ENCODE measurements at places on chromosomes 1 and 21.

GRCh38 chr1:39955547-39956539, 898 bp downstream of the MFSD2A start:
- DNase-seq, result no peak

DNA sequence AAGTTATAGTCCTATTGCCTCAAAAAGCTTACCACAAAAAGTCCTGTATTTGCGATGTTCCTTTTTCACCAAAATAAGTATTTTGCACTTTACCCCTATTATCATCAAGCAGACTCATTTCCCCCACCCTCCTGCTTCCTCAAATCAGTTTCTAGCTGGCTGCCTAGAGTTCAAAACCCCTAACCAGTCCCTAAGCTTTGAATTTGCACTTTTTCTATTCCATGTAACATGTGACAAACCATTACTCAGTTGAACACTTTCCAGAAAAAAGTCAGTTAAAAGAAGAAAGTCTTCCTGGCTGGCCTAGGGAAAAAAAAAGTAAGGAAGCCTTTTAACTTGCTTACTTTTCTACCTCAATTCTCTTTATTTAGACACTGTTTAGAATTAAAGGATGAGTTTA, 8.2 kb downstream of the CEP170 start:
- no peak for DNase-seq

DNA sequence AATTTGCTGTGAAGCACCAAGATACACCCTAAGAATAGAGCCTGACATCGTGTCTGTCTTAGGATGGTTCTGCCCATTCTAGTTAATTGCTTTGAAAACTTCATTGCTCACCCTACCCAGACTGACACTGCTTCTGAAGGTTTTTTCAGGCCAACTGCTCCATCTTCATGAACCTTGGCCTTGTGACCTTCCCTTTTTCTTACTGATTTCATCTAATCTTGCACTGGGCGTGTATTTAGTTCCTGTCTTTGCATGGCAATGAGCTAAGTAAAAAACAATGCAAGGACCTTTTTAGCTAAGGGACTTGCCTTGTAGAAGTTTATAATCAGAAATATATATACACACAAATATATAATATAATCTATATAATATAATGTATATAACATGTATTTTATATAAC, 108.0 kb downstream of the PBX1 start:
- no peak for DNase-seq

- DNase-seq, result no peak
These were observed 239.4 kb upstream of the ST6GALNAC5 start for GRCh38 chr1:76627901-76628300.

DNA sequence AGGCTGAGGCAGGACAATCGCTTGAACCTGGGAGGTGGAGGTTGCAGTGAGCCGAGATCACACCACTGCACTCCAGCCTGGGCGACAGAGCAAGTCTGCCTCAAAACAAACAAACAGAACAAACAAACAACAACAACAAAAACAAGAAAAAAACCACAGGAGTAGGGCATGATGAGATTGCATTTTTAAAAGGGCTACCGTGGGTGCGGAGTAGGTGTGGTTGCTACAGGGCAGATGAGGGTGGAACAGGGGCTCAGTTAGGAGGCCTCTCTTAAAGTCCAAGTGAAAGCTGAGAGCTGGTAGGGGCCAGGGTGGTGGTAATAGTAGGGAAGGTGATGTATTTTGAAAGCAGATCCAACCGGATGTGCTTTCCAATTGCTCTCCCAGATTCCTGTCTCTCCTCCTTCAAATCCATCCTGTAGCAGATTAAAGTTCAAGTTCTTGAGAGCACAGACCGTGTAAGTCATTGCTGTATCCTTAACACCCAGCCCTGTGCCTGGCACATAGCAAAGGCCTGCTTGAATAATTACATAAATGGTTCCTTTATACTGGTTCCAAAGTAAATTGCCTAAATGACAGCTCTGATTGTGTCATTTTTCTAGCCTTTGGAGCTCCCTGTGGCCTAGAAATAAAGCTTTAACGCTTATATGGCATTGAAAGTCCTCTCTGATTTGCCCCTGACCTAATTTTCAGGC, 4.2 kb upstream of the LINGO4 start:
- no peak for DNase-seq

DNA sequence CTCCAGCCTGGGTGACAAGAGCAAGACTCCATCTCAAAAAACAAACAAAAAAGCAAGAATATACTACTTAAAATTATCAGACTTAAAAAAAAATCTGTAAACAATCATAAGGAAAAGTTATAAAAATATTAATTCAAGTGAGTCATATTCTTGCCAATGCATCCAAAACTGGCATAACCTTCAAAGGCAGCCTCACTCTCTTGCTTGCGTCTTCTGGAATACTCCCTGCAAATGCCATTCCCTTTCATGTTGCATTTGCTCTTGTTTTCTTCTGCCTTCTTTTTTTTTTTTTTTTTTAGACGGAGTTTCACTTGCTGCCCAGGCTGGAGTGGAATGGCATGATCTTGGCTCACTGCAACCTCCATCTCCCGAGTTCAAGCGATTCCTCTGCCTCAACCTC, 32.2 kb upstream of the ZBTB8A start:
- no peak for DNase-seq

GRCh38 chr1:91091812-91092211, 70.0 kb upstream of the ZNF644 start:
- no peak for DNase-seq

DNA sequence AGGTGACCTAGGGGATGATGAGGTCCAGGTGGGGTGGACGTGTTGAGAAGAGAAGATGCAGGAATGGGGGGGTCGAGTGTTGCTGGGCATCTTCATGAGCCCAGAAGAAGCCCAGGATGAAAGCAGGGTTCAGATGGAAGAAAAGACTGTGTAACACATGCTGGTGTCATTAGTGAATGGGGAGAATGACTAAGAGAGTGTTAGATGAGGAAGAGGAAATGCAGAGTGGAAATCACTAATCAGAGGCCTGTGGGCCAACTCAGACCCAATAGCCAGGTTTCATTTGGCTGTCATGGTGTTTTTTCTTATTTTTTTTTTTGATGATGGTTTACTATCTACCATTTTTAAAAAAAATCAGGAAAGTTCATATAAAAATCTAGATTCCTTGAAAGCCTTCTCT, 180.8 kb upstream of the CAMK1G start:
- DNase-seq, result no peak

GRCh38 chr1:185536165-185536920, 197.8 kb upstream of the HMCN1 start:
- no peak for DNase-seq

DNA sequence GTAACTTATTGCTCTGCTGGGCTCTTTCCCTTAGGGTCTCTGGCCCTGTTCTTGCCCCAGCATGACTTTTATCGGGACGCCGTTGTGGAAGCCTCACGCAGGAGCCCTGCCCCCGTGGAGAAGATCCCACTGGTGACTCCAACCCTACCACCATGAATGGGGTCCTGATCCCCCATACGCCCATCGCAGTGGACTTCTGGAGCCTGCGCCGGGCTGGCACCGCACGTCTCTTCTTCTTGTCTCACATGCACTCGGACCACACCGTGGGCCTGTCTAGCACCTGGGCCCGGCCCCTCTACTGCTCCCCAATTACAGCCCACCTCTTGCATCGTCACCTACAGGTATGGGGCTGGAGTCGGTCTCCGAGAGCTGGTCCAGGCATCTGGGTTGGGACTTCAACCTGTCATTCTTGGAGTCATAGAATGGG, 322 bp downstream of the DCLRE1B start:
- no peak for DNase-seq

DNA sequence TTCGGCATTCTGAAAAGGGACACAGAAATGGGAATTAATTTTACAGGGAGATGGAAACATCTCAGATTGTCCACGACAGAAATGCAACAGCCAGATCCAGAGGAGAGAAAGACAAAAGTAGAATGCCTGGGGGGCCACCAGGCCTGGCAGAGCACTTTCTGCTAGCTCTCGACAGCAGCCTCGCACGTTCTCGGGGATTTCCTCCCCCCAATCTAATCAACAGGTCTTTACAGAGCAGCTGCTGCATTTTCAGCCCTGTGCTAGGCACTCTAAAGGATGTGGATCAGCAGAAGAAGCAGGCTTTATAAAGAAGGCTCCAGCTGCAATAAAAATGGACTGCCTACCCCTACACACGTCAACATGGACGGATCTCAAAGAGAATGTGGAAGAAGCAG, 10.6 kb downstream of the CSRP1 start:
- no peak for DNase-seq

DNA sequence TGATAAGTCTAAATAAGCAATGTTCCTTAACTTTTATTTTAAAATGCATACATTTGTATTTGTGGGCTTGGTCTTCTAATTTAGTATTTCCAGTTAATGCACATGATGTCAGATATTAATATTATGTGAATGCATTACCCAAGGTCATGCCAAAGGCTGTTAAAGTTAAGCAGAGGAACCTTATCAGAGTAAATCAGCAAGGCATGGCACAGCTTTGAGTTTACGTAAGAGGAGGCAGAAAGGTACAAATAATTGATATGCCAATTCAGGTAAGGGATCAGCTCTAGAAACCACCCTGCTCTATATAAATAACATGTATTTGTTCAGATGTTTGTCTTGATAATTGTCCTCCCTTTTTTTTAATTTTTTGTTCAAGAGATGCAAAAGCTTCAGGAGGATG, 64.5 kb upstream of the CHRM3 start:
- no peak for DNase-seq

DNA sequence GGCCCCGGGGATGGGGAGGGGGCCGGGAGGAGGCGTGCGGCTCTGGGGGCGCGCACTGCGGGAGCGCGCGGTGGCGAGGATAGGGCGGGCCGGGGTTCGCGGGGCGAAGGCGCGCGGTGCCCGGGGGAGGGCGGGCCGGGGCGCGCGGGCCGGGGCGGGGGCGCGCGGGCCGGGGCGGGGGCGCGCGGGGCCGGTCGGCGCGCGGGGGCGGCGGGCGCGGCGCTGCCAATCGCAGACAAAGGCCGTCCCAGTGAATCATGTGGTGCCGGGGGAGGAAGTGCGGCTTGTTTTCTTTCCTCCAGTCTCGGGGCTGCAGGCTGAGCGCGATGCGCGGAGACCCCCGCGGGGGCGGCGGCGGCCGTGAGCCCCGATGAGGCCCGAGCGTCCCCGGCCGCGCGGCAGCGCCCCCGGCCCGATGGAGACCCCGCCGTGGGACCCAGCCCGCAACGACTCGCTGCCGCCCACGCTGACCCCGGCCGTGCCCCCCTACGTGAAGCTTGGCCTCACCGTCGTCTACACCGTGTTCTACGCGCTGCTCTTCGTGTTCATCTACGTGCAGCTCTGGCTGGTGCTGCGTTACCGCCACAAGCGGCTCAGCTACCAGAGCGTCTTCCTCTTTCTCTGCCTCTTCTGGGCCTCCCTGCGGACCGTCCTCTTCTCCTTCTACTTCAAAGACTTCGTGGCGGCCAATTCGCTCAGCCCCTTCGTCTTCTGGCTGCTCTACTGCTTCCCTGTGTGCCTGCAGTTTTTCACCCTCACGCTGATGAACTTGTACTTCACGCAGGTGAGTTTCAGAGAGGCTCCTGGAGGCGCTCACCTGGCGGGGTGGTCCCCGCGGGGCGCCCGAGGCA, at the start of gene GPR137B:
Gene GPR137B, plus strand, starts transcription at position 287 of the 851 bp plus-strand sequence. Its CDS starts 84 bp downstream, at position 371.
- no peak for DNase-seq

DNA sequence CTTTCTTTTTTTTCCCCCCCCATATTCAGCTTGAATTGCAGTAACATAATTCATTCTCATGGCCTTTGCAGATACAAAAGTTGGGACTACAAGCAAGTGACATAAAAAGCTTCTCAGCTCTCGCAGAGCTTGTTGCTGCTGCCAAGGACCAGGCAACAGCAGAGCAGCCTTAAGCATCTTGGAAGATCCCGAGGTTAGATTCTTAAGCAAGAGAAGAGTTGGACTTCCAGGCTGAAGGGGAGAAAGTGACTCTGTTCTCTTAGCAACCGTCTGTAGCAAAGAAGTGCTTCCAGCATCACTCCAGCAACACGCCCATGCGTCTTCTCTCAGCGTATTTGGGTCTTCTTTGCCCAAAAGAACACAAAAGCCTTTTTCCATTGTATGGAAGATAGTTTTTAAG, 20.7 kb downstream of the AGT start:
- DNase-seq, result no peak

- DNase-seq, result no peak
These were observed 37.9 kb downstream of the PIGM start for GRCh38 chr1:159993911-159994310.

DNA sequence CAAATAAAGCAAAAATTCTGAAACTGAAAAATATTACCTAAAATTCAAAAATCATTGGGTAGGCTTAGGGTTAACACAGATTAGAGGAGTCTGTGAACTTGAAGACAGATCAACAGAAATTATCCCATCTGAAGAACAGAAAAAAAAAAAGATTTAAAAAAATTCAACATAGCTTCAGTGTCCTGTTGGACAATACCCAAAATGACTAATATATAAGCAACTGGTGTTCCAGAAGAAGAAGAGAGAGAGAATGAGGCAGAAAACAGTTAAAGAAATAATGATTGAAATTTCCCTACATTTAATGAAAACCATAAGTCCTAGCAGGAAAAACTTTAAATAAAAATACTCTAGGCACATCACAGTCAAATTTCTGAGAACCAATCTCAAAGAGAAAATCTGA, 31.5 kb downstream of the TMCO1 start:
- no peak for DNase-seq

- no peak for DNase-seq
These were observed 3.2 kb upstream of the TNFRSF8 start for GRCh38 chr1:12059722-12060464.

DNA sequence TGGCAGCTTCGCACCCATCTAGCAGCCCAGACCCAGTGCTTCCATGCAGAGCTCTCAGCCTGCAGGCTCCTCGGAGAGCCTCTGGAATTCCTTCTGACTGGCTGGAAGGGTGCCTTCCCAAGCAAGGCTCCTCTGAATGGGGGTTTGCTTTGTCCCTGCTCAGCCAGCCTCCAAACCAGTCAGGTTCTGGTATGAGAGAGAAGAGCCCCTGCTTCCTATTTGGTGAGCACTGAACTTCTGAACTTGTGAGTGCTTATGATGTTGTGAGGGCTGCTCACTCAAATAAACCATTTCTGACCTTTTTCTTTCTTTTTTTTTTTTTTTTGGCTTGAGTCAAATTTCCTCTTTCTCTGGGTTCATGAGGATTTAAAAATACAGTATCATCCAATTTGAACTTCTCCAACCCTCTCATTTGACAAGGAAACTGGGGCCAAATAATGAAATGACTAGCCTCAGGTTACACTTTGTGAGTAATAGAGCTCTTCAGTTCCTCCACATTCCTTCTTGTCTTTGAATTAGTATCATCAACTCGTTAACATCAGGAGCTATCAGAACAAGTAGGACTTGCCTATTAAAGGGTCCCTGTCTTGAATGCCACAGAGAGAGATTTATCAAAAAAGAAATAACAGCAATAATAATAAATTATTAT, 39.6 kb downstream of the GFI1 start:
- no peak for DNase-seq

- DNase-seq, result no peak
These were observed 8.2 kb upstream of the S100A10 start for GRCh38 chr1:152001631-152002584.
